Aorta (tissue), 5 donors: ENCODE measurements at places on chromosomes 6 and 20. TPM values are rescaled to one million over a fixed set of nuclear protein-coding genes. Genes with fewer than 3 reads are reported as not detected.

DNA sequence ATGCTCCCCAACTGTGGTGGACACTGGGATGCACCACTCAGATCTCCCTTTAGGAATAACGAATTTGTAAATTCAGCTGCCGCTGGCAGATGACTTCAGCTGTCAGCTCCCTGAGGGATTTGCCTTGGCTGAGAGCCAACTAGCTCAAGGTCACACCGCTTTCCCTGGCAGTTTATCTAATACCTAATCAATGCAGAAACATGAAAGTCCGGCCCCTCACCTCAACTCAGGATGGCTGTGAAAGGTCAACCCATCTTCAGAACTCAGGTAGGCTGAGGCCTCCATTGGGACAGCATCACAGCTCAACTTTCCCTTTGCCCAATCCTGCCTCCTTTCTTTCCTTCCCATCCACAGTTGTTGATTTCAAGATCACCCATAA, 22.8 kb upstream of the SCGN start:
- no peak overlapping the region for H3K27ac ChIP-seq
- no peaks in the 10 kb centered on the region for H3K27me3 ChIP-seq
- H3K36me3 ChIP-seq: no peaks in the 10 kb centered on the region
- no peak overlapping the region for H3K4me3 ChIP-seq
- DNase-seq: no peak
- H3K4me1 ChIP-seq: no peaks in the 10 kb centered on the region

- H3K27ac ChIP-seq: no peak overlapping the region
- H3K4me1 ChIP-seq: no peaks in the 10 kb centered on the region
- H3K27me3 ChIP-seq: no peaks in the 10 kb centered on the region
- no peak for DNase-seq
These were observed 38.5 kb downstream of the DLGAP4 start for GRCh38 chr20:36344517-36345132.

GRCh38 chr20:474581-474980, 12.2 kb upstream of the TBC1D20 start:
- no peaks in the 10 kb centered on the region for H3K27me3 ChIP-seq
- no peak for DNase-seq
- H3K4me3 ChIP-seq: no peak overlapping the region
- no peaks in the 10 kb centered on the region for H3K36me3 ChIP-seq
- no peaks in the 10 kb centered on the region for H3K4me1 ChIP-seq
- no peak overlapping the region for H3K27ac ChIP-seq

DNA sequence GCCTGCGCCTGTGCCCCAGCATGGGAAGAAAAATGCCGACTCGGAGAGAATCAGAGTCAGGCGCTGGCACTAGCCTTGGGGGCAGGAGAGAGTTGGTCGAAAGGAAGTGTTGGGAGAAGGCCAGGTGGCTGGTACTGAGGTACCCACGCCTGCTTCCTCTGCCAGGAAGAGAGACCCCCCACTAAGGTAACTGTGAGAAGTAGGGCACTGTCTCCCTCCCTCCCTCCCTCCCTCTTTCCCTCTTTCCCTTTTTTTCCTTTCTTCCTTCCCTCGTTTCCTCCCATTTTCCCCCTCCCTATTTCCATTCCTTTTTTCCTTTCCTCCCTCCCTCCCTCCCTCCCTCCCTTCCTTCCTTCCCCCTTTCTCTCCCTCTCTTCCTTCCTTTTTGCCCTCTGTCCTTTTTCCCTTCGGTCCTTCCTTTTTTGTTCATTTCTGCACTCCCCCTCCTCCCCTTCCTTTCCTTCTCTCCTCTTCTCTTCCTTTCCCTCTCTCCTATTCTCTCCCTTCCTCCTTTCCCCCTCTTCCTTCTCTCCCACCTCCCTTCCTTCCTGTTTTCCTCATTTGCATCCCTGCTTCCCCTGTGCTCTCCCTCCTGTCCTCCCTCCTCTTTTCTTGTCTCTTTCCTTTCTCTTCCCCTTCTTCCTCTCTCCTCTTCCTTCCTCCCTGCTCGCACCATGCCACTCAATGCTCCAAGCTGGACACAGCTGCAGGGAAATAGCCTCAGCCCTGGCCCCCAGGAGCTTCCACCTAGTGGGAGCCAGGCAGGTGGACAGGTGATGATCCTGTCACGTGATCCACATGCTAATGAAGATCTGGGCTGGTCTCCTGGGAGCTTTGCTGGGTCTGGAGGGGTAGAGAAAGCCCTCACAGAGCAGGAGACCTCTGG, 148.0 kb downstream of the DHX35 start:
- no peak overlapping the region for H3K4me3 ChIP-seq
- H3K36me3 ChIP-seq: no peaks in the 10 kb centered on the region
- no peak overlapping the region for H3K27ac ChIP-seq
- no peak for DNase-seq
- no peaks in the 10 kb centered on the region for H3K27me3 ChIP-seq
- H3K4me1 ChIP-seq: no peaks in the 10 kb centered on the region

The OPRM1 gene
- not detected for total RNA-seq

DNA sequence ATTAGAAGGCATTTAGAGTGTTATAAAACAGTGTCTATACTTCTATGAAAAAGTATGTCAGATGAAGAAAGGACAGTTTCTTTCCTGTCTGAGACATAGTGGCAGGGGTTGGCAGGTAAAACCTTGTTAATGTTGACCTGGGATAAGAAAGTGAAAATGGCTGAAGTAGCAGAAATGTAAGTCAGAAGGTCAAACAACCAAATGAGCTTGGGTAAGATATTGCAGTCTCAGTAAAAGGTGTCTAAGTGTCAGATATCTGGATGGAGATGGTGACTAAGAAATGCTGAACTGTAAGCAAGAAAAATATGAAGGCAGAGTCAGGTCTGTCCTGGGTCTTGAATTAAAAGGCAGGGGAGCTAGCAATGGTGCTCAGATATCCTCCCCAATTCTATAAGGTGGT, 400.3 kb downstream of the CD109 start:
- no peak overlapping the region for H3K4me3 ChIP-seq
- no peak for DNase-seq
- H3K36me3 ChIP-seq: no peaks in the 10 kb centered on the region
- no peaks in the 10 kb centered on the region for H3K4me1 ChIP-seq

The NRN1 gene
- 35.9 TPM for total RNA-seq

DNA sequence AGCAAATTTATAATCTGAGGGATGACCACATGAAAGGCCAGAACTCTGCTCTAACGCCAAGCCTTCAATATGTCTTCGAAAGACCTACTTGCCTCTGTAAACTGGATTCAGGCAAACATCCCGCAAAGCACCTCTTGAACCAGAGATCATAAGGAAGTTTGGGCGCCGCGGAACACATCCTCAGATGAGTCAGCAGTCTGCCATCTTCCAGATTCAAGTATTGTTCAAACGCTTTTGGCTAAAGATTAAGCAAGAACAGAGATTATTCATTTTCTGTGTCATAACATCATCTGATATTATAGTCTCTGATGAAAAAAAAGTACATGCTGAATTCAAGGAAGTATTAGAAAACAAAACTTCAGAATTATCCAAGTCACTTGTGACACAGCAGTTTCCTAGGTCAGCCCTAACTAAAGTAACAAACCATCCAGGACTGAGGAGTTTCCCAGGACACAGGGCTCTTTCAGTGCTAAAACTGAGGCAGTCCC, 20.8 kb downstream of the TBC1D7 start:
- no peak overlapping the region for H3K4me3 ChIP-seq
- no peaks in the 10 kb centered on the region for H3K36me3 ChIP-seq
- H3K4me1 ChIP-seq: no peaks in the 10 kb centered on the region
- H3K27me3 ChIP-seq: no peaks in the 10 kb centered on the region
- DNase-seq: peak; percentile 55

DNA sequence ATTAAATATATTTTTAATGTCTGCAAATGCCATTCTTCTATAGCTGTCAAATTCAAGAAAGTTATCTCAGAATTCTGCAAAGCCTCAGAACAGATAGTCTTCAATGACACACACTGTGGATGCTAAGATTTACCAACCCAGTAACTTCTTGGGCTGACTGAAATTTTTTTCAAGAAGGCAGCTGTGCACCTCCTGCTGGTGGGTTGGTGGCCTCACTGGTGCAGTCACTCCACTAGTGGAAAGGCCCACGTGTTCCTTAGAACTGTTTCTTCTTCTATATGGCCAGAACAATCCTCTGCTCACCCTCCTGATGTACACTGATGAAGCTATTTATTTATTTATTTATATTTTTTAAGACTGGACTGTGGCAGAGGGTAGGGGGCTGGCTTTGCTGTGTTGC, 28.1 kb upstream of the MTCL3 start:
- H3K27me3 ChIP-seq: no peaks in the 10 kb centered on the region
- peaks cover 2% of the 10 kb centered on the region for H3K4me1 ChIP-seq
- H3K4me3 ChIP-seq: no peak overlapping the region

GRCh38 chr6:63923139-63923739, 287.6 kb downstream of the PHF3 start:
- no peak for DNase-seq
- no peak overlapping the region for H3K4me3 ChIP-seq
- H3K27ac ChIP-seq: no peak overlapping the region
- no peaks in the 10 kb centered on the region for H3K36me3 ChIP-seq

GRCh38 chr6:33415831-33416230, 2.1 kb downstream of the CUTA start:
- peaks cover 3% of the 10 kb centered on the region for H3K36me3 ChIP-seq
- no peak for DNase-seq
- no peaks in the 10 kb centered on the region for H3K4me1 ChIP-seq
- H3K4me3 ChIP-seq: no peak overlapping the region
- H3K27ac ChIP-seq: no peak overlapping the region

DNA sequence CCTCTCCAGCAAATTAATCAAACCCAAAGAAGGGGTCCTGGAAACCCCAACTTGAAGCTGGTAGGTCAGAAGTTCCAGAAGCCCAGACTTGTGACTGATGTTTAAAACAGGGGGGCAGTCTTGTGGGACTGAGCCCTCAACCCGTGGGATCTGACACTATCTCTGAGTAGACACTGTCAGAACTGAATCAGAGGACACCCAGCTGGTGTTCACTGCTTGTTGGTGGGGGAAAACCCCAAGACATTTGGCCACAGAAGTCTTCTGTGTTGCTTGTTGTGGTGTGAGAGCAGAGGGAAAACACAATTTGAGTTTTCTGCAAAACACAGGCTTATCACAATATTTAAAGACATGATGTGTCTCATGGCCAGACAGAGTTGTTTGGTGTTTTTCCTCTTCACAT, 29.9 kb downstream of the KIF13A start:
- H3K36me3 ChIP-seq: no peaks in the 10 kb centered on the region
- H3K27ac ChIP-seq: peak overlapping the region; percentile 15
- no peak overlapping the region for H3K4me3 ChIP-seq

DNA sequence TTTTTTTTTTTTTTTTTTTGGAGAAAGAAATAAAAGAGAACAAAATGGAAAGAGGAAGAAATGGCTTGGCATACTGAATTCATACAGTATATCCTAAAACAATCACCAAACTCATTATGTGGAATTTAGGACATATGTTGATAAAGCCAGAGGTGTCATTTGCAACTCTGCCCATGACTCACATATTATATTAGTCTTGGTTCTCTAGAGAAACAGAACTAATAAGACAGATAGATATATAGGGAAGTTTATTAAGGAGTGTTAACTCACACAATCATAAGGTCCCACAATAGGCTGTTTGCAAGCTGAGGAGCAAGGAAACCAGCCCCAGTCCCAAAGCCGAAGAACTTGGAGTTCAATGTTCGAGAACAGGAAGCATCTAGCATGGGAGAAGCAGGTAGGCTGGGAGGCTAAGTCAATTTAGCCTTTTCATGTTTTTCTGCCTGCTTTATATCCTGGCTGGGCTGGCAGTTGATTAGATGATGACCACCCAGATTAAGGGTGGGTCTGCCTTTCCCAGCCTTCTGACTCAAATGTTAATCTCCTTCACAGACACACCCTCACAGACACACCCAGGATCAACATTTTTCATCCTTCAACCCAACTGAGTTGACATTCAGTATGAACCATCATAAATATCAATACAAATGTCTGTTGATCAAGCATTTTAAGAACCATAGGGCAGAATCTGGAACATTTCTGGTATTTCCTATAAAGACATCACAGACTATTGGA, 102.3 kb downstream of the UBE3D start:
- no peaks in the 10 kb centered on the region for H3K27me3 ChIP-seq
- H3K4me3 ChIP-seq: no peak overlapping the region
- no peak overlapping the region for H3K27ac ChIP-seq
- H3K4me1 ChIP-seq: no peaks in the 10 kb centered on the region

- no peaks in the 10 kb centered on the region for H3K27me3 ChIP-seq
- no peaks in the 10 kb centered on the region for H3K36me3 ChIP-seq
- DNase-seq: no peak
- H3K4me3 ChIP-seq: no peak overlapping the region
These were observed 3.9 kb downstream of the FKBP1A start for GRCh38 chr20:1388741-1389483.

DNA sequence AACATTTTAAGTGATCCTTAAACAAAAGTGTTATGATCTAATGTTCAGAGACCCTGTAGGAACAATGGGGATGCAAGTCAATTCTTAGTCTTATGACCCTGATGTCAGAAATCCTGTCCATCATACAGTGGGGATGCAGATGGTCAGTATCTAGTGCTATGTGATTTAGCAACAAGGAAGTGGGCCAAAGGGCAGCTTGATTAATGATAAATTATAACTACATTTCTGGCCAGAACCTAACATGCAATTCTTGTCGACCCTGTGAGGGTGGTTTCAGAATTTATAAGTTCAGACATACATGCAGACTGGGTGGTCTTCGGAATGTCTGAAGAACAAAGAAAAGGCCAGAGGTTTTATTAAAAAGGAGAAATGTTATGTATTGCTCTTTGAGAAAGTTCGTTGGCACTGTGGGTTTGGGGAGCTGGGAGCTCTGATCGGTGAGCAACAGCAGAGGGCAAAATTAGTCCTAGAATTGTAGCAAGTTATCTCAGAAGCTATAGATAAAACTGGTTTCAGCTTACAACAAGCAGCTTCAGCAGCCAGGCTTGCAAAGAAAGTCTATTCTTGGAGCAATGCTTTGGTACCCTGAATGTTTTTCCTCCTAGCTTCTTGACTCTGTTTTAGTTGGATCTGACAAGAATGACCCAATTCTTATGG, 50.8 kb downstream of the RPF2 start:
- H3K27ac ChIP-seq: no peak overlapping the region
- no peak for DNase-seq
- no peaks in the 10 kb centered on the region for H3K4me1 ChIP-seq
- H3K27me3 ChIP-seq: no peaks in the 10 kb centered on the region

DNA sequence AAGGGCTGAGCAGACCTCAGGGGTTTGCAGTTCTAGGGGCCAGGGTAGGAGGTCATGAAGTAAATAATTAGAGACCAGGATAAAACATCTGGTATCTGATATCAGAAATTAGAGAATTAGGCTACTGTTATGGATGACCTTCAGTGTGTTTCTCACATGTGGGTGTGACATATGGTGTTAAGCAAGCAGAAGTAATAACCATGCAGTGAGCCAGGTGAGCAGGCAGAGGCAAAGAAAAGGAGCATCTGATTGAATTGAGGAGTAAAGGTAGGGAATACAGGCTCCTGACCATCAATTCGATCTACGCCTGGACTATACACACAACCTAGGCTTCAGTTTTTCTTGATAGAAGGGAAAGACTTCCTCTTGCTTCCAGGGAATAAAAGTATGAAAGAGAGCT, 34.7 kb upstream of the MAP3K7 start:
- peaks cover 2% of the 10 kb centered on the region for H3K27me3 ChIP-seq
- no peaks in the 10 kb centered on the region for H3K36me3 ChIP-seq
- H3K4me1 ChIP-seq: no peaks in the 10 kb centered on the region
- no peak overlapping the region for H3K27ac ChIP-seq
- DNase-seq: no peak

GRCh38 chr6:144152334-144152900, 2.1 kb downstream of the STX11 start:
- no peak overlapping the region for H3K4me3 ChIP-seq
- H3K36me3 ChIP-seq: no peaks in the 10 kb centered on the region
- H3K27me3 ChIP-seq: no peaks in the 10 kb centered on the region
- H3K27ac ChIP-seq: no peak overlapping the region
- H3K4me1 ChIP-seq: no peaks in the 10 kb centered on the region
- no peak for DNase-seq

The UST gene
- 21.5 TPM for total RNA-seq

GRCh38 chr6:15735567-15736265, 72.9 kb upstream of the DTNBP1 start:
- no peak overlapping the region for H3K27ac ChIP-seq
- no peak for DNase-seq
